Activated CD8-positive, alpha-beta memory T cell treated with anti-CD3 and anti-CD28 coated beads, Interleukin-2, amount 50 U/mL, for 48 hours (primary cell): ENCODE measurements at places on chromosomes 1 and 21.
A peak's percentile ranks its signal among the peaks of the same experiment; 100 is the strongest.

GRCh38 chr1:34656731-34657130 is 98.1 kb upstream of the GJB5 start:
- no peak for DNase-seq

DNA sequence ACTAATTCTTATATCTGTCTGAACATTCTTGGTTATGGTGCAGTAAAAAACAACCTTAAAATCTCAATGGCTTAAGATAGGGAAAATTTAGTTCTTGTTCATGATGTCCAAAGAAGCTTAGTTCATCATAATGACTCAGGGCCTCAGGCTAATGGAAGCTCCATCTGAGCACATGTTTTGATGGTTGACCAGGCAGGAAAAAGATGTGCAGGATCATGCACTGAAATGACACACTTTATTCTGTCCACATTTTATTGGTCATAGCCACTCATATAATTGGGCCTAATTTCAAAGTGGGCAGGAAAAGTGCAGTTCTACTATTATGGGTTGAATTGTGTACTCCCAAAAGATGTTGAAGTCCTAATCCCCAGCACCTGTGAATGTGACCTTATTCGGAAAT is 198.2 kb downstream of the CENPF start:
- no peak for DNase-seq

- no peak for DNase-seq
Measured at GRCh38 chr1:43931711-43932660, 1.6 kb upstream of the ARTN start.

- no peak for DNase-seq
Measured at GRCh38 chr1:23865543-23865930, 2.6 kb downstream of the FUCA1 start.

DNA sequence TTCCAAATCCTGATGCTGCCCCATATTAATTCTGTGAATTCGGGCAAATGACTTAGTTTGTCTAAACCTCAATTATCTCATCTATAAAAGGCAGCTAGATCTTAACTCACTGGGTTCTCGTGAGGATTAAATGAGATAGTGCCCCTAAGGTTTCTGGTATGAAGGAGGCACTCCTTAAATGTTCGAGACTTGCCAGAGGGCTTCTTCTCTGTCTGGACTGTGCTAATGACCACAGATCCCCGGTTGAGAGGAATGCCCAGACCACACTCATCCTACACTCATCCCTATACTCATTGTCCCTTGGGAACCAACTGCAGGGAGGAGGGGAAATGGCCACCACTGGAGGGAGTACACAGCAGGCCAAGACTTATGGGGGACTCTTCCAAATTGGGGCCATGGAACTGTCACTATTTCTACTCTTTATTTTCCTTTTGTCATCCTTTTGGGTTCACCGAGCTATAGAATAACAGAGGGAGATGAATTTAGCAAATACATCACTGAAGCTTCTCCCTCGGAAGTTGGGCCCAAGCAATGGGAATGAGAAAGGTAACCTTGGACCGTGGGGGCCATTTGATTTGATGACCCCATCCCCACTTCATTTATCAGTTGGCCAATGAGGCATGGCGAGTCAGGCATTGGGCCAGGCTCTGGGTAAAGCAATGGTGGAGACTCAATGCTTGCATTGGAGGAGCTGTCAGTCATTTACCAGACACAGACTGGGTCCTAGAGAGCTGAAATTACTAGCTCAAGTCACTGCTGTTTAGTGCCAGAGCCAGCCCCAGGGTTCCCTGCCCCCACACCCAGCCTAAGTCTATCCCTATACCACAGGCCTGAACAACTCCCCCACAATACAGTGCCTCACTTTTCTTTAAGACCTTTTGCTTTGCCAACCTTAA is 5.1 kb downstream of the ATF3 start:
- no peak for DNase-seq

- no peak for DNase-seq
Measured at GRCh38 chr1:170267317-170267716, 121.6 kb downstream of the NTMT2 start.

- DNase-seq = no peak
Measured at GRCh38 chr1:212178851-212179250, 106.4 kb upstream of the PPP2R5A start.

DNA sequence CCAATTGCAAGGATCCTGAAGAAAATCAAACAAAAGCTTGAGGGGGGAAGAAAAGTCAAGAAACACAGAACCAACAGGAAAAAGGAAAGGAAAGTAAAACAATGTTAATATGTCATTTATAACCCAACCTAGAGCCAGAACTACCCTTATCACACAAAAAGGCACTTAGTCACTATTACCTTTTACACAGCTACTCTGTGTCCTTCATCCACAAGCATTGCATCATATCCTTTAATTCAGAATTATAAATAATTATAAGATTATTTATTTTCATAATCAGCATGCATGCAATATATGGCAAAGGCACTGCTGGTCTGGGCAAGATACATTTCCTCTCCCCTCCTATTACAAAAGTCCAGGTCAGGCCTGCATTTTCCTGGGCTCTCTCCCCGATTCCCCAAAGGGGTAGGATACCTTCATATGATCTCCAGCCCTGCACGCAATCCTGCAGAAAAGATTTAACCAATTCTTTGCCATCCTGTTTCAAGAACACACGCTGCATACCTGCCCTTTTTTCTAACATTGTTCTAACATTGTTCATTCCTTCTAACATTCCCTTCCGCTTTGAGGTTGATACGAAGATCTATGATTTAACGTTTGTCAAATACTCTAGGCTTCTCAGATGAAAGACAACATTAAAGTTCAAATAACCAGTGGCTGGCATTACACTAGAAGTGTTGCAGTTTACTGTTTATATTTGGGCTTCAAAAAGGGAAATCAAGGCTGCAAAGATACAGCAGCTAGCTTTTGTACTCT is 4.3 kb downstream of the PTPN14 start:
- no peak for DNase-seq

DNA sequence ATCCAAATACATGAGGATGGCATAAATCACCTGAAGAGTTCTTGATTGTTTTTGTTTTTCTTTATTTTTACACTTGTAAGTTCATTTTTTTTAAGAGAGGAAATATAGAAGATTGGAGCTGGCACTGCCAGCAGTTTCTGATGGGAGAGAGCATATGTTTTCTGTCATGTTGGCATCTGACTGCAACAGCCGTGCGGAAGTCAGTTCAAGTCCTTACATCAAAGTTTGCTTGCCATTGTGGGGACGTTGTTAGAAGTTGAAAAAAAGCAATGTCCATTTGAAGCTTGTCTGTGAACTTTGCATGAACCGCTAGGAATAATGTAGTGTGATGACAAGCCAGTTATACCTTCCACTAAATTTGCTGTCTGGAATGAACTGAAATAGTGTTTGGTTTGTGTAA is 126.5 kb upstream of the USH2A start:
- DNase-seq = no peak

- no peak for DNase-seq
Measured at GRCh38 chr1:194175251-194175650, 988.8 kb upstream of the B3GALT2 start.

- no peak for DNase-seq
Measured at GRCh38 chr1:182003953-182004586, 57.4 kb downstream of the ZNF648 start.

- peak; percentile 33 for DNase-seq
Measured at GRCh38 chr21:45991606-45992300, 10.2 kb downstream of the COL6A1 start.

DNA sequence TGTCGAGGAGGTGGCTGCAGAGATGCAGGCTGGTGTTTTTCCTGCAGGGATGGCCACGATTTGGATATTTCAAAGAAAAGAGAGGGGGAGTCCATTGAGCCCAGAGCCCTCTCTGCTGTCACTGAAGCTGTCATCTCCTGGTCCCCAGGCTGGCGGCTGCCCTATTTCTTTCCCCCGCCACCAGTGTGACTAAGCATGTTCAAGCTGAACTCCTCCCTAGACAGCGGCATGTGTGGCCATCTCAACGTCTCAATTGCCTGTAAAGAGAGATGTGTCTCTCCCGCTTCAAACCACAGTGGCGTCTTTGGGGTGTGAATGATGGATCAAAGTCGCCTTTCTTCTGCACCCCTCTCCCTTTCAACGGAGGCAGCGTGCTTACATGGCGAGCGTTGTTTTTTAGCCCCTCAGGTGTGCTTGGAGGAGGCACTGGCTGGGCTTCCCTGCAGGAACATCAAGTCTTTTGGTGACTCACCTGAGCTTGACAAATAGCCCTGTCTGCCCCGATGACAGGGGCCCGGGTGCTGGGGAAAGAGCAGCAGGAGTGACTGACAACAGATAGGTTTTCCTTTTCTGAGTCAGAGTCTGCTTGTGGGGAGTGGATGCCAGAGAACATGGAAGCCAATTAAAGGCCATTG is 346.4 kb upstream of the AJAP1 start:
- no peak for DNase-seq

GRCh38 chr1:16145030-16145661 is 10.7 kb downstream of the EPHA2 start:
- DNase-seq = no peak

DNA sequence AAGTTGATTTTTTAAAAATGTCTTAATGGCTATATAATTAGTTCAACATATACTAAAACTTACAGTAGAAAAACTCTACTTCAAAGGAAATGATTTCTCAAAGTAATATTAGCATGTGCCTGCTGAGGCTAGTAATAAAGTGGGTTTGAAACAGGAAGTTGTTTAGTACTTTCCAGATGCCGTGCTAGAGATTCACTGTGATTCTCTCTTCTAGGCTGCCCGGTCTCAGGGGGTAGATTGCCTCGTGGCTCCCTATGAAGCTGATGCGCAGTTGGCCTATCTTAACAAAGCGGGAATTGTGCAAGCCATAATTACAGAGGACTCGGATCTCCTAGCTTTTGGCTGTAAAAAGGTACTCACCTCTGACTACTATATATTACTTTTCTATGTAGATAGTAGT is 9.1 kb downstream of the EXO1 start:
- no peak for DNase-seq

DNA sequence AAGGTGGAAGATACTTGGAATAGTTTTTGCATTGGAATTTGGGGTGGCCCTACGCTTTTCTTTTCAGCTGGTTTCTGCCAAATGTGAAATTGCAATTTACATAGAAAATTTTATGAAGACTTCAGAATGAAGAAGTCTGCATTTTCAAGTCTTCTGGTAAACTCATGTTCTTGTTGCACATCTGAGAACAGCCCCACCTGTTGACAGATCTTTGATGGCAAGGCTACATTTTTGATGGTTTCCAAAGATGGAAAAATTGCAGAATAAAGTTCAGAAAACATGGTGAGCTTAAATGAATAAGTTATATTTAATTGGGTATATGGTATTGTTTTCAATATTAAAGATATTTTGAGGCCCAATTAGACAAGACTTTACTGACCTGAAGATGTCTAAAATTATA is 25.4 kb downstream of the OLFM3 start:
- DNase-seq = no peak

- no peak for DNase-seq
Measured at GRCh38 chr1:9121496-9122409, 7.1 kb downstream of the GPR157 start.

DNA sequence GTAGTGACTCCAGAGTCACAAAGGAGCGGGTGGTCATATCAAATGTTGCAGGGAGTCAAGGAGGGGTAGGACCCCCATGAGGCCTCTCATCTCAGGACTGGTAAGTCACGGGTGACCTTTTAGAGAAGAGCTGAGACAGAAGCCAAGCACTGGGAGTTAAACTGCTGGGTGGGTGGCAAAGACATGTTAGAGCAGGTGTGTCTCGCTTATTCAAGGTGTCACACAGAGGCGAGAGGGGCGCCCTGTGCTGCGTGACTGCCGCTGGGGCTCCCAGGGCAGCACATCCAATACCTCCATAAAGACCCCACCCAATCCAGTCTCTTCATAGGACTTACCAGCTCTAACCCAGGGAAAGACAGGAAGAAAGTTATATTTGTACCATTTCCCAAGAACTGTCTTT is 15.2 kb downstream of the CASQ2 start:
- no peak for DNase-seq

GRCh38 chr1:110765640-110766335 is 91.0 kb upstream of the KCNA3 start:
- no peak for DNase-seq

DNA sequence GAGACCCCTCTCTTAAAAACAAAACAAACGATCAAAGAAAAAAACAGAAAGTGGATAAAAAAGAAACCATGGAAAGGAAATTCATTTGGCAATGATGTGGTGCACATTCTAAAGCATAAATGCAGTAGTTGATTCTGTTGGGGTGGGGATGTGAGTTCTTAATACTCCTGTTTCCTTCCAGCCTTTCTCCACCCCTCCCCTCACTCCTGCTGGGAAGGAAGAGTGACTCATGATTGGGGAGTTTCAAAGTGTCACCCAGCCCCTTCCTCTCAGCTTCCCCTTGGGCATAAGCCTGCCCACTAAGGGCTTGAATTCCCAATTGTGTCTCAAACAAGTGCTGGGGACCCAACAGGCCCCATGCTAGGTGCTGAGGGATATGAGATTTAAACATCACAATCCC is 6.7 kb upstream of the PINK1 start:
- no peak for DNase-seq

DNA sequence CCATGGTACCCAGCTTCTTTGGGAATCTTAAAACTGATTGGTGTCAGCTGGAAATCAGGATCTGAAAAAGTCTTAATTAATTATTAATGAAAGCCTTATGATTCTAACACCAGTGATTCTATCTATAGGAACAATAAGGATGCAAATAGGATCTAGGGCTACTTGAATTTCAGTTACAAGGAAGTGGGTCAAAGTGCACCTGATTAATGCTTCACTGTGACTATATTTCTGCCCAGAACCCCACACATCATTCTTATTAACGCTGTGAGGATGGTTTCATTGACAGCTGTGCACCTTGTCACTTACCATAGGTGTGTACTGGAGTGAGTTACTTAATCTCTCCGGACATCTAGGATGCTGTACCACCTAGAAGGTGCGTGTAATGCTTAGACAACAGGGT is 99.8 kb upstream of the ETV3 start:
- DNase-seq = no peak

GRCh38 chr1:79982211-79982610 is 975.7 kb upstream of the ADGRL4 start:
- no peak for DNase-seq

- DNase-seq = no peak
Measured at GRCh38 chr1:219460896-219461815, 151.7 kb downstream of the ZC3H11B start.
